ENCODE measurements at places on chromosomes 4 and X.

DNA sequence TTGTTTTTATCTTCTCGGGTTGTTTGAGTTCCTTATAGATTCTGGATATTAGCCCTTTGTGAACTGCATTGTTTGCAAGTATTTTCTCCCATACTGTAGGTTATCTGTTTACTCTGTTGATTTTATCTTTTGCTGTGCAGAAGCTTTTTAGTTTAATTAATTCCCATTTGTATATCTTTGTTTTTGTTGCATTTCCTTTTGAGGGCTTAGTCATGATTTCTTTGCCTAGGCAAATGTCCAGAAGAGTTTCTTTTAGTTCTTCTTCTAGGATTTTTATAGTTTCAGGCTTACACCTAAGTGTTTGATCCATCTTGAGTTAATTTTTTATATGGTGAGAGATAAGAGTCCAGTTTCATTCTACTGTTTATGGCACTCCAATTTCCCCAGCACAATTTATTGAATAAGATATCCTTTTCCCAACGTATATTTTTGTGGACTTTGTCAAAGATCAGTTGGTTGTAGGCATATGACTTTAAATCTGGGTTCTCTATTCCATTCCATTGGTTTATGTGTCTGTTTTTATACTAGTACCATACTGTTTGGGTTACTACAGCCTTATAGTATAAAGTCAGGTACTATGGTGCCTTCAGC is 54.3 kb downstream of the EGF start:
- DNase-seq: no peak

- DNase-seq: no peak
Measured at GRCh38 chrX:22664826-22665225, 334.9 kb upstream of the DDX53 start.

DNA sequence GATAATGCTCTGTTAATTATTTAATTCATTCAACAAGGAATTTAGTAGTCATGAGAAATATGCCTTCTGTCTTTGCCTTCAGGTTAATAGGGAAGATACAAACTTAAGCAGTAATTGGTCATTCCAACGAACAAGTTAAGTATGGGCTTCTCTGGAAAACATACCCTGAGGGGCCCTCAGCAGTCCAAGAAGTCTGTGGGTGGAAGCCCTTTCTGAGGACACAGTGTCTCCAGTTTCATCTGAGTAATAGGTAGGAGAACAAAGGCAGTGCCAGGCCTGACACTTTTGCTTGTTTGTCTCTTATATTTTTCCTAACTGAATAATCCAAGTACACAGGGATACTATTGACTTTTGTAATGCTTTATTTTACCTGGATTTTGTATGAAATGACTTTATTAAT is 262.5 kb downstream of the FBXW7 start:
- DNase-seq: no peak

DNA sequence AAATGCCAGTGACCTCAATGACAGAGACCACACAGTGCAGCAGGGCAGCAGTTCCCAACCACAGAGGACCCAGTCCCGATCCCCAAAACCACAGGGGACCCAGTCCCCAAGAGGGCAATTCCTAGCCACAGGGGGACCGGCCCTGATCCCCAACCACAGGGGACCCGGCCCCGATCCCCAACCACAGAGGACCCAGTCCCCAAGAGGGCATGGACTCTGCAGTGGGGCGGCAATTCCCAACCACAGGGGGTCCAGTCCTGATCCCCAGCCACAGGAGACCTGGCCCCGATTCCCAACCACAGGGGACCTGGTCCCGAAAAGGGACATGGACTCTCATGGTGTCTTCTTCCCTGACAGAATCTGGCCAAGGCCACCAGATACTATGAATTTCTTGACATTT is 136.3 kb downstream of the AFAP1 start:
- DNase-seq: no peak

DNA sequence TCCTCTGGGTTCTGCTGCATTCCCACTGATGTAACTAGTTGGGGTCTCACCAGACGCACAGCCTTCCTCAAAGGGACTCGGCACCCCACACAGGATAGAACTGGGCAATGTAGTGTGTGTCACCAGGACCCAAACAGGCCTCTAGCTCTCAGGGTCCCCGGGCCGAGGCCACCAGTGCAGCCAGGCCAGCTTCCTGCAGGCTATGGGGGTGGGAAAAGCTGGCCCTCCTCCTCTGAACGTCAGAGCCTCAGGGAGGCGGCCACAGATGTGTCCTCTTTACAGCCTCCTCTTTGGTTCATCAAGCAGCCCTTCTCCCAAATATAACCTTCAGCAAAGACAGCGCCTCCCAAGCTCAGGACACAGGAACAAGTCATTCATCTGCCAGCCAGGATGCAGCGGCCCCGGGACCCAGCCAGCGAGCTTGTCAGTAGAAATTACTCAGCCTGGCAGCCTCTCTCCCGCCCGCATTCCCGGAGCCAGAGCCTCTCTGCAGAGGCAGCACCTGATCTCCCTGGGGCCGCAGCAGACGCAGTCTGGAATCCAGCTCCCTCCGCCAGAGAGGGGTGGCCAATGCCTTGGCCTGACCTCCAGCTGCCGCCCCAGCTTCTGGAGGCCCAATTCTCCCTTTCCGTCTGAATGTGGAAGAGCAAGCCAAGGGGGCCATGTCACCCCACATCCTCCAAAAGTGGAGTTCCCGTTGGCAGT is 288.5 kb downstream of the FBXW7 start:
- no peak for DNase-seq

DNA sequence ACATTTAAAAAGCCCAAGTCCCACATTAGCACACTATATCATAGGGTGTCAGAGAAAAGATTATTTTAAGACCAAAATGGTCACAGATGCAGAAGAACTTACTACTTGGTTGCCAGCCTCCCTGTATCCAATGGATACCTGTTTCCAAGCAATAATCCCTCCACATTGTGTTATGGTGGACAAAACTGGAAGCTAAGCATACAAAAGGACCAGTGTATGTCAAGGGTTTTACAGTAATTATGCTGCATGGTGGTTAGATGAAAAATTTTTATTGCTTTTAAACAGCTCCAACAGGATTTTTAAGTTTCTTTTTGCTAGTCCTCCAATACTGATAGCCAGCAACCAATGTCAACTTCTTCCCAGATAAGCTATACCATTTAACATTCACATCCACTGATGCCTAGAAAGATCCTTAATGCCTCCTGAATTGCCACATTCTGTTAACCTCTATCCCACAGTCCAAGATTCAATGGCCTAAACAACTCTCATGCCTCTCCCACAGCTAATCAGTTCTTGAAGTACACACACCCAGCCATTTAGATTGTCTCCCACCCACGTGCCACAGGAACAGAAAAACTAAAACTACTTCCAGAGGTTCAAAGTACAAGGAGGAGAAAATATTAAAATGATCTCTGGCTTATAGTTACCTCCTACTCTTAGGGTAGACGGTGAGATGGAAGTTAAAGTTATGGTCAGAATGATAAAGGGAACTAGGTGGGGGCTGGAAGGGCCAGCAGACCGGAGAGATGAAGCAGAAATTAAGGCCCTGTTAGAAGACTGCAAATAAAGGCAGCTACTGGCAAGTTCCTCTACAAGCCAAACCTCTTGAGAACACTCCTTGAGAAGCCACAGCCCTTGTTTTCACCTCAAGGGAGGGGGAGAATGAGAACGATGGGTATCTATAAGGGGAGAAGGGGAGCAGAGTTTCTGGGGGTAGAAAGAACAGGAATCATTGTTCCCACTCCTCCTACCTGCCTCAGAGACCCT is 5.5 kb downstream of the MED14 start:
- no peak for DNase-seq

DNA sequence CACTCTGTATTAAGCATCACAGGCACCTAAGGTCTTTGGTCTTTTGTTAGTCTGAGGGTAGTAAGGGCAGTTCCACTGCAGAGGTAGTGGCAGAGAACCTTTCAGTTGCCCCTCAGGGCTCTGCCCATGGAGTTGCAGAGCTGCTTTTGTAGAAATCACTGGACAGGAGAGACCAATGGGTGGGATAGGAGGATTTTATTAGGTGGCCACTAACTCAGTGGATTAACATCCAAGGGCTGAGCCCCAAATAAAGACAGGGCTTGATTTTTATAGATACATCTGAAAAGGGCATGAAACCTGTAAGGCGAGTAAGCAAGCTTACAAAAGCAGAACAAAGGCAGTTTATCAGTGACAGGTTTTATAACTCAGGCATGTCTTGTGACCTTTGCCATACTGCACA is 1035.4 kb downstream of the SH3BGRL start:
- DNase-seq: no peak
